ENCODE measurements at places on chromosomes 7 and 10. TPM values are rescaled to one million over a fixed set of nuclear protein-coding genes. Genes with fewer than 3 reads are reported as not detected.

The C7orf33 gene
- total RNA-seq, result not detected

The TAS2R41 gene
- total RNA-seq, result not detected

The TMEM139 gene
- 0.73 TPM for total RNA-seq

- H3K27me3 ChIP-seq, result peaks cover 20% of the 10 kb centered on the region
- peaks cover 41% of the 10 kb centered on the region for H3K4me1 ChIP-seq
- H3K36me3 ChIP-seq, result no peaks in the 10 kb centered on the region
- no peak for DNase-seq
- H3K4me3 ChIP-seq, result no peak overlapping the region
Observed at GRCh38 chr10:78980354-78980753, 88.4 kb upstream of the ZMIZ1 start.

- DNase-seq, result no peak
- no peak overlapping the region for H3K27ac ChIP-seq
- peaks cover 17% of the 10 kb centered on the region for H3K4me1 ChIP-seq
- no peaks in the 10 kb centered on the region for H3K27me3 ChIP-seq
Observed at GRCh38 chr7:1856161-1856887, 186.2 kb downstream of the ELFN1 start.

DNA sequence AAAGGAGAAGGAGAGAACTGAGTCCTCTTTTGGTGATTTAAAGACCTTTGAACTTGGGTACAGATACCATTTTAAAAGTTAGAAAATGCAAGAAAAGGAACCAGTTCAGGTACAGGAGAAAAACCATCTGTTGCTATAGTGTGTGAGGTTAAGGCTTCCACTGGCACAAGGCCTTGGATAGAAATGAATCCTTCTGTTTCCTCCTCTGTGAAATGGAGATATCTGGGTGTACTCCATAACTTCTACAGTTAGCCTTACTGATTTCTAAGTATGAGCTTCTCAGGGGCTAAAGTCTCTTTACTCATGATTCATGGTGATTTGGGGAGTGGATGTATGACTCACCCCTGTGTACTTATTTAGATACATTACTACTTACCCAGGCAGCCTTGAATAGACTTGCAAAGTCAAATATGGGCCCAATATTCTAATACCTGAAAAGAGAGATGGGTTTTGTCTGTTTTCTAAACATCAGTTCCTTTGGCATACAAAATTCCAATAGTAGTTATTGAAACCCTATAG is 117.2 kb upstream of the ADO start:
- DNase-seq, result no peak
- peaks cover 9% of the 10 kb centered on the region for H3K36me3 ChIP-seq
- no peak overlapping the region for H3K27ac ChIP-seq
- H3K4me3 ChIP-seq, result no peak overlapping the region
- peaks cover 82% of the 10 kb centered on the region for H3K4me1 ChIP-seq
- no peaks in the 10 kb centered on the region for H3K27me3 ChIP-seq

DNA sequence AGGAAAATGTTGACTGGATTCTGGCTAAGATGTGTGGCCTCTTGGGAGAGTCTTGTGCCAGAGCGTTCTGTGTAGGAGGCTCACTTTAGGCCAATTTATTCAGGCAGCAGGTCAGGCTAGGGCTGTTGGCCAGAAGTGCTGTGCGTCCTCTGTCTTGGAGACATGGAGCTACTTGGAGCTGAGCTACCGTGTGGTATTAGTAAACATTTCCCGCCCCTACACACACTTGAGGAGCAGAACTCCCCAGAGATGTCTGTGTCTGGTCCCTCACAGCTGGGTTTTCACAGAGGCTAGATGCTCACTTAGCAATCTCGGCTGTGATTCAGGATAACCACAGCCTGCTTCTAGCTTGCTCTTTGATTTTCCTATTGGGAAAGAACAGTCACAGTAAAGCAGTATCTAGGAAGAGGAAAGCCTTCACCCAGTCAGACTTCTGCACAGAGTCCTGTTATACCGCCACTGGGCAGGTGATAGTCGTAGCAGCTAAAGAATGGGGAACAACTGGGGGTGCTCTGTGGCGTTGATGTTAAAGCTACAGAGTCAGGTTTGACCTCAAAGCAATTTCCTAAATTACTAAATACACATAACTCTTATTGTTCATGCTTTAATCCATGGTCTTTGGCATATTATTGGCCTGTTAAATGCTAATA is 86.7 kb downstream of the MDFIC start:
- no peaks in the 10 kb centered on the region for H3K27me3 ChIP-seq
- H3K27ac ChIP-seq, result peak overlapping the region; percentile 76
- DNase-seq, result no peak
- peaks cover 84% of the 10 kb centered on the region for H3K4me1 ChIP-seq
- peaks cover 44% of the 10 kb centered on the region for H3K36me3 ChIP-seq
